Mesendoderm (in vitro differentiated cells): ENCODE measurements at places on chromosomes 7 and 10.

DNA sequence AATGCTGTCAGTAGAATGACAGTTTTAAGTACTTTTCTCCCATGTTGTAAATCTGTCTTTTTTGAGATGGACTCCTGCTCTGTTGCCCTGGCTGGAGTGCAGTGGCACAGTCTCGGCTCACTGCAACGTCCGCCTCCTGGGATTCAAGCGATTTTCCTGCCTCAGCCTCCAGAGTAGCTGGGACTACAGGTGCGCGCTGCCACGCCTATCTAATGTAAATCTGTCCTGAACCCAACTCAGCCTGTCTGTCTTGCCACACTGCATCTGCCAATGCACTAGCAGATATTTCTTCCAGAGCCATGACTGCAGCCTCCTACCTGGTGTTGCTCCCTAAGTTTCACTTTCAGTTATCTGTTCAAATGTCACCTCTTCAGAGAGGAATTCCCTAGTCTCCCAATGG, 264.1 kb downstream of the PHF14 start:
- H3K27me3 ChIP-seq, result no peaks in the 10 kb centered on the region
- H3K4me1 ChIP-seq, result peaks cover 9% of the 10 kb centered on the region
- no peaks in the 10 kb centered on the region for H3K36me3 ChIP-seq

DNA sequence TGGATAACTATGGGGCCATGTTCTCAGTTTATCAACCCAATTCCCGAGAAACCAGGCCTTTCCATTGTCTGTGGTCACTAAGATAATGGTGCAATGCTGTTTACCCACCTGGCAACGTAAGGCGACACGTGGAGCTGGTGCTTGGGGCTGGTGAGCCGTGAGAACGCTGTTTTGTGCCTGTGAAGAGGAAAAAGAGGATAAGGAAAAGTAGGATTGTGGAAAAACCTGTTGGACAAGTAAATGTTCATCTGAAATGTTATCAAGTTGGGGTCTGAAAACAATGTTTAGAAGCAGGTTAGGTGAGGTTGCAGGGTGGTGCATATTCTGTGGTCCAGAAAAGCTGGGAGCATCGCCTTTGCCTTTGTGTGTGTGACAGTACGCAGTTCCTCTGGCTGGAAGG, 88.5 kb downstream of the PPP1R17 start:
- H3K4me3 ChIP-seq, result no peak overlapping the region
- H3K36me3 ChIP-seq, result no peaks in the 10 kb centered on the region
- DNase-seq, result peak; percentile 69
- no peak overlapping the region for H3K27ac ChIP-seq

DNA sequence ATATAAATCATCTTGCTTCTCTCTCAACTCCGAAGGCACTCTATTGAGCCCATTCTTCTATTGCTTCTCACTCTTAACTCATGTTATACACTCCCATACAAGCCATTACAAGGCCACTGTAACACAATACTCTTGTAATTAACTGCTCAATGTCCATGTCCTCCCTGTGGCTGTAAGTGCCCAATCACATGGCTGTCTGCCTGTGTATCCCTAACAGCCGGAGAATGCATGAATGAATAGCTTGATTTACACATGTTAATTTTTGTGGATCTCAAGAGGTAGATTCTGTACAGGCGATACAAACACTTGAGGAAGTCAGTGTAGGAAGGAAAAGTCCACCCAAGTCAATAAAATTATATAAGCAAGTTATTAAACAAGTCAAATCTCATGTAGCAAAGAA, 215.6 kb downstream of the DOCK4 start:
- H3K36me3 ChIP-seq, result no peaks in the 10 kb centered on the region
- no peak for DNase-seq
- no peaks in the 10 kb centered on the region for H3K27me3 ChIP-seq
- no peak overlapping the region for H3K27ac ChIP-seq
- no peaks in the 10 kb centered on the region for H3K4me1 ChIP-seq
- H3K4me3 ChIP-seq, result no peak overlapping the region

GRCh38 chr7:14894826-14895225, 7.7 kb downstream of the DGKB start:
- no peaks in the 10 kb centered on the region for H3K4me1 ChIP-seq
- no peak for DNase-seq
- no peak overlapping the region for H3K4me3 ChIP-seq
- no peak overlapping the region for H3K27ac ChIP-seq
- H3K27me3 ChIP-seq, result no peaks in the 10 kb centered on the region

DNA sequence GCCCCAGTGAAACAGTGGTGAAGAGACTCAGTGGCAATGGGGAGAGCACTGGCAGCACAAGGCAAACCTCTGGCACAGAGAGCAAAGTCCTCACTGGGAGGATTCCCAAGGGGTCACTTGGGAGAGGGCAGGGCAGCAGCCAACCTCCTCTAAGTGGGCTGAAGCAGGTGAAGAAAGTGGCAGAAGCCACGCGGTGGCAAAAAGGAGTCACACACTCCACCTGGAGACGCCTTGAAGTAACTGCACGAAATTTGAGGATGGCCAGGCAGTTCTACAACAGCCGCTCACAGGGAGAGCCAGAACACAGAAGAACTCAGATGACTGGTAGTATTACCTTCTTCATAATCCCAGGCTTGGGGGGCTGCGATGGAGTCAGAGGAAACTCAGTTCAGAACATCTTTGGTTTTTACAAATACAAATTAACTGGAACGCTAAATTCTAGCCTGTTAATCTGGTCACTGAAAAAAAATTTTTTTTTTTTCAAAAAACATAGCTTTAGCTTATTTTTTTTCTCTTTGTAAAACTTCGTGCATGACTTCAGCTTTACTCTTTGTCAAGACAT, 574 bp upstream of the IL6 start:
- peaks cover 3% of the 10 kb centered on the region for H3K4me1 ChIP-seq
- H3K36me3 ChIP-seq, result no peaks in the 10 kb centered on the region

GRCh38 chr10:96532523-96532922, 18.8 kb upstream of the TLL2 start:
- no peaks in the 10 kb centered on the region for H3K4me1 ChIP-seq
- H3K36me3 ChIP-seq, result no peaks in the 10 kb centered on the region
- no peak overlapping the region for H3K27ac ChIP-seq
- no peak overlapping the region for H3K4me3 ChIP-seq

- no peaks in the 10 kb centered on the region for H3K36me3 ChIP-seq
- H3K4me3 ChIP-seq, result no peak overlapping the region
- H3K27me3 ChIP-seq, result no peaks in the 10 kb centered on the region
Measured at GRCh38 chr10:56481521-56482091, 120.5 kb upstream of the ZWINT start.

DNA sequence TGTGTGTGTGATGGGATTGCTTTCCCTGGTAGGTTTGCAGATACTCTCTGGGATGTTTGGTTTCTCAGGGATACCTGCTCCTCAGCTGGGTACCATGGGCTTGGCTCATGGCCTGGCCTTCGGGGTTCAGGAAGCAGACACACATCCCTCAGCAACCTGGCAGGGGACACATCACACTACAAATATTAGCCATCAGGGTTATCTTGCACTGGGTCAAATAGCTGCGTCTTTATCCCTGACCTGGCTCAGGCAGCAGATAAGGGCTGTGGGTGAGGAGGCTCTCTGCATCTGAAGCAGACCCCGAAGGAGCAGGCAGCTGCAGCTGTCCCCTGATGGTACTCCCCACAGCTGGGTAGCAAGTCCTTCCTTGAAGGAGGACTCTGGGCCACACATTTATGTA, 25.7 kb upstream of the CDHR3 start:
- H3K4me3 ChIP-seq, result no peak overlapping the region
- DNase-seq, result peak; percentile 64
- peaks cover 9% of the 10 kb centered on the region for H3K4me1 ChIP-seq
- H3K36me3 ChIP-seq, result no peaks in the 10 kb centered on the region
- H3K27ac ChIP-seq, result no peak overlapping the region

DNA sequence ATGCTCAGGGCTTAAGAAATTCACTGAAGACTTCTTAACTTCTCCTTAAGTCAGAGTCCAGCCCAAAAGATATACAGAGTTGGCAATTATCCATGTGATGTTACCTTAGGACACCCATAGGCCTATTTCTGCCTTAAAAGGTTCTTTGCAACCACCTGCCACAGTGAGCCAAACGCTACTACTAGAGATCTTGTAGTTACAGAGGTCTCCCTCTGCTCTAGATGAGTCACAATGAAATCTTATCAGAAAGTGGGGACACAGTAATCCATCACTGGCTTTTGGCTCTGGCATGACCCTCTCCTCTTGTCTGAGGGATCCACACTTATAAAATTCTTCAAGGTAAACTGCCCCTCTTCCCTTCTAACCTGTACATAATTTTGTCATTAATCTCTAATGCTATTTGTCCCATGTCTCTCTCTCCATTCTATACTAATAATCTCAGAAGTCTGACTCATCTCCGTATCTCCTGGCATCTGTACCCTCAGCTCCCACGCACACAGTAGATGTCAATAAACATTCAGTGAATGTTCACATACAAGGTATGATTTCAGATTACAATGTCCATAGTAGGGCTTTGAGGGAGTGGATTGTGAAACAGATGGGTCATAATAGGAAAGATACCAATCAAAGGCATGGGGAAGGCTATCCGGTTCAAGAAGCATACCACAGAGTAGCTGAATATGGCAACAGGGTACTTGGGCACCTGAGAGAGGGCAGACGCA, 112.1 kb downstream of the SGMS1 start:
- no peak overlapping the region for H3K27ac ChIP-seq
- no peak for DNase-seq
- no peaks in the 10 kb centered on the region for H3K27me3 ChIP-seq
- H3K4me3 ChIP-seq, result no peak overlapping the region

DNA sequence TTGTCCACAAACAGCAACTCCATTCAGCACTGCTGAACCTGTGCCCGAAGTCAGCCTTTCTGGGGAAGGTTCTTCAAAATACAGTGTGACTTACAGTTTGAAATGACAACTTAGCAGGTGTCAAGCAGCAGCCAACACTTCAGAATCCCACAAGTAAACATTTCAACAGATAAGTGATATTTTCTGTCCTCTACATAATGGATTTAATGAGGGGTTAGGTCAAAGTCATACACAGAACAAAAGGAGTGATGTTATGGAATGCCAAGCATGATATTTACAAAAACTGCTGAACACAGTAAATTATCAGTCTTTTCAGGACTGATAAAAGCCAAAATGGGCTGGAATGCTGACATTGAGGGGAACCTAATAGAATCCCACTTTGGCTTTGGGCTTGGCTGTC, 77.6 kb upstream of the JAZF1 start:
- no peak overlapping the region for H3K4me3 ChIP-seq
- H3K4me1 ChIP-seq, result no peaks in the 10 kb centered on the region
- DNase-seq, result no peak
- no peaks in the 10 kb centered on the region for H3K36me3 ChIP-seq
- no peaks in the 10 kb centered on the region for H3K27me3 ChIP-seq
- no peak overlapping the region for H3K27ac ChIP-seq

DNA sequence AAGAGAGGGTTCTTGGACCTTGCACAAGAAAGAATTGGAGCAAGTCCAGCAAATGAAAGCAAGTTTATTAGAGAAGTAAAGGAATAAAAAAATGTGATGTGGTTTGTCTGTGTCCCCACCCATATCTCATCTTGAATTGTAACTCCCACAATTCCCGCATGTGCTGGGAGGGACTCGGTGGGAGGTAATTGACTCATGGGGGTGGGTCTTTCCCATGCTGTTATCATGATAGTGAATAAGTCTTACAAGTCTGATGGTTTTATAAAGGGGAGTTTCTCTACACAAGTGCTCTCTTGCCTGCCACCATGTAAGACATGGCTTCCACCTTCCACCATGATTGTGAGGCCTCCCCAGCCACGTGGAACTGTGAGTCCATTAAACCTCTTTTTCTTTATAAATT, 39.2 kb upstream of the FZD9 start:
- DNase-seq, result no peak
- H3K4me3 ChIP-seq, result no peak overlapping the region
- no peak overlapping the region for H3K27ac ChIP-seq

DNA sequence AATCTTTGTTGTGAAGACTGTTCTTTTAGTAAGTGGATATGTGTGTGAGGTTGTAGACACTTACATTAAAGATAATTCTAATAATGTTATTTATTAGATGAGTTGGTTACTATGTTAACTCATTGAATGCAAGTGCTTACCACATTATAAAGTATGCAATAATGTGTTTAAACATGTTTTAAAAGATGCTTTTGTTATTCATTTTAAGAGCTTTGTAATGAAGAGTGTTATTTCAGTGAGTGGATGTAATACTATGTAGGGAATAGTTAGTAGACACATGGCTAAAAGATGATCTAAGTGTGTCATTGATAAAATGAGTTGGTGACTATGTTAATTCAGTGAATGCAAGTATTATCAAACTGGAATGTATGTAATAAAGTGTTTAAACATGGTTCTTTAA, 70.0 kb upstream of the VOPP1 start:
- no peak overlapping the region for H3K27ac ChIP-seq
- H3K4me1 ChIP-seq, result no peaks in the 10 kb centered on the region
- H3K4me3 ChIP-seq, result no peak overlapping the region

- no peaks in the 10 kb centered on the region for H3K27me3 ChIP-seq
- no peaks in the 10 kb centered on the region for H3K4me1 ChIP-seq
- no peak for DNase-seq
- H3K27ac ChIP-seq, result no peak overlapping the region
Measured at GRCh38 chr10:34408956-34409355, 406.1 kb downstream of the PARD3 start.

- H3K27me3 ChIP-seq, result no peaks in the 10 kb centered on the region
- no peaks in the 10 kb centered on the region for H3K4me1 ChIP-seq
- peak overlapping the region; percentile 95 for H3K27ac ChIP-seq
- H3K4me3 ChIP-seq, result peak overlapping the region; percentile 98
Measured at GRCh38 chr10:5813091-5813340, 218 bp downstream of the GDI2 start.

DNA sequence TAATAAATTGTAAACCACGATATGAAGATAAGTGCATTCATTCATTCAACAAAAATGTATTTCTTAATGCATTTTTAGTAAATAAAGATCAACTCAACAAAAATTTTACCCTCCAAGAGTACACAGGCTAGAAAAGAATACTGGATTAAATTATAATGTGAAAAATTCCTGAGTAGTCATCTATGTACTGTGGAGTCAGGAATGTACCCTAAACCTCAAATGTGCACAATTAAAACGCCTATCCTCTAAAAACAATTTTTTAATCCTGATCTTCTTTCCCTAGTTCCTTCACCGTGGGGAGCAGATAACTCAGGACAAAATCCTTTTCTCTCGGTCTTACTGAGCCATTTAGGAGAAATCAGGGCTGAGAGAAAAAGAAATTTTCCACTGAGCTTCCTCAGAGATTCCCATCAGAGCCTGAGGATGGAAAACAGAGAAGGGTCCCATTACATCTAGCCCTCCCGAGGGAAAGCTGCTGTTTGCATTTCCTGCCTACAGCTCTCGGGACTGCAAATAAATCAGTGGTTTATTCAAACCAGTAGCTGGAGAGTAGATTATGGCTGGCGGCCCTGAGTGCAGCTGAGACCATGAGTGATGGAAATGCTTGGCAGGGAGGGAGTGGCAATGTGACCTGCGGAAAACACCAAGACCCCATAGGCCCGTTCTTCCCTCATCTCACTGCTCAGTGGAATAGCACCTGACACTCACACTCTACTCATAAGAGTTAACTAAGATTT, 7.4 kb downstream of the TAS2R40 start:
- no peak overlapping the region for H3K4me3 ChIP-seq
- no peak overlapping the region for H3K27ac ChIP-seq
- DNase-seq, result peak; percentile 70
- H3K4me1 ChIP-seq, result no peaks in the 10 kb centered on the region
- no peaks in the 10 kb centered on the region for H3K27me3 ChIP-seq

- no peaks in the 10 kb centered on the region for H3K4me1 ChIP-seq
- H3K4me3 ChIP-seq, result no peak overlapping the region
- no peak for DNase-seq
Measured at GRCh38 chr10:12279281-12279680, 70.1 kb upstream of the CAMK1D start.
